NCI-H446 (cell line): ENCODE measurements at places on chromosomes 16 and 17.

DNA sequence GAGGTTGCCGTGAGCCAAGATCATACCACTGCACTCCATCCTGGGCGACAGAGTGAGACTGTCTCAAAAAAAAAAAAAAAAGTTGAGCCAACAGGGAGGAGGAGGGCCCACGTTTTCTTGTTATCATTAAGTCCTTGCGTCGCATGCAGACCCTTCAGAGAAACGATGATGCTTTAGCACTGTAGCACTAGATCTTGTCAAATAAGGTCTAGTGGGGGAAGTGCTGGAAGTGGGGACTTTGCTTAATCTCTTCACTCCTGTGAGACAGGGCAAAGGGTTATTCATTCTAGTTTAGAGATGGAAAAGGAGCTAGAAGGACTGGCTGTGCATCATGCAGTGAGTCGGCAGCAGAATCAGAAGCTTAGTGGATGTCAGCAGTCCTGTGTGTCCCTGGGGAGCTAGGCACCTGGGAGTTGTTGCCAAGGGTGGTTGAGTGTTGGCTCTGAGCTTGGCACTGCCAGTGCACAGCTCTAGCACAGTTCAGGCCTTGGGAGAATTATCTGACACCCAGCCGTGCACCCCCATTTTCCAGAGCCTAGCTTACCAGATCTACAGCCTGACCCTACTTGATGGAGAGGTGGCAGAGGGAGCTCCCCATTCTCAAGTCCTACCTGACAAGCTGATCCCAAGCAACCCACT lies 33.4 kb upstream of the TBX2 start:
- no peak for DNase-seq

- DNase-seq: no peak
These were observed 3.1 kb downstream of the KCNJ2 start for GRCh38 chr17:70172449-70172848.

- no peak for DNase-seq
These were observed 11.5 kb downstream of the DEXI start for GRCh38 chr16:10930755-10931093.

DNA sequence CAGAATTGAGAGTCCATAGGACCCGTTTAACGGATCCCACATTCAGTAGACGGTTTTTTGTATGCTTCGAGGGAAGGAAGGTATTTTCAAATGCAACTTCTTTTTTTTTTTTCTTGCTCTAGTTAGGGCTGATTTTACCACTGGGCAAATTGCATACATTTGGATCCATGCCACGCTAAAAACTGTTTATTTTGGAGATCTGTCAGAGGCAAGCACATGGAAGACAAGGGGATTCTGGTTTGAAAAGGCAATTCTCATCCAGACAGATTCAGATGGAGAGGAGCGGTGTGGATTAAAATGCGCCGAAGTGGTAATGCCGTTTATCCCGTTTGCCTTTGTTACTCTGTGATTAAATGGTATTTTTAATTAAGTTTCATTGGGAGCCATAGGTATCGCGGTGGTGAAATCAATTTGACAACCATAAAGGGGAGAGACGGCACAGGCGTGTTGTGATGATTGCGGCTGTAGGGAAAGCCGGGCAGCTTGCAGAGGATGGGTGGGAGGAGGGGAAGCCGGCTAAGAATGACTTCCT lies 170.4 kb downstream of the IRX3 start:
- no peak for DNase-seq

DNA sequence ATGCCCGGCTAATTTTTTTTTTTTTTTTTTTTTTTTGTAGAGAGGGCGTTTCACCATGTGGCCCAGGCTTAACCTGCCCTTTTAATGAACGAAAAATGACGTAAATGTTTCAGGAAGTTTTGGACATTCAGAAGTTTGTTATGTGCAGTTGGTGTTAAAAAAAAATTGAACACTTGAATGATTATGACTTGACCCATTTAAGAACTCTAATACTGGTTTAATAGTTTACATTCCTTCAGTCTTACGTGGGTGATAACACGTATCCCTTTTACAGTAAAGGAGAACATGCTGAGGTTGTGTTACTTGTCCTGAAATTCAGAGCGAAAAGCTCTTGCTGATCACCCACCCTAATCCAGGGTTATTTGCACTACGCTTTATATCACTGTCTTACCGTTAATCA lies 1.7 kb downstream of the MLYCD start:
- DNase-seq: no peak

- no peak for DNase-seq
These were observed 2.9 kb upstream of the PGS1 start for GRCh38 chr17:78375401-78376151.

DNA sequence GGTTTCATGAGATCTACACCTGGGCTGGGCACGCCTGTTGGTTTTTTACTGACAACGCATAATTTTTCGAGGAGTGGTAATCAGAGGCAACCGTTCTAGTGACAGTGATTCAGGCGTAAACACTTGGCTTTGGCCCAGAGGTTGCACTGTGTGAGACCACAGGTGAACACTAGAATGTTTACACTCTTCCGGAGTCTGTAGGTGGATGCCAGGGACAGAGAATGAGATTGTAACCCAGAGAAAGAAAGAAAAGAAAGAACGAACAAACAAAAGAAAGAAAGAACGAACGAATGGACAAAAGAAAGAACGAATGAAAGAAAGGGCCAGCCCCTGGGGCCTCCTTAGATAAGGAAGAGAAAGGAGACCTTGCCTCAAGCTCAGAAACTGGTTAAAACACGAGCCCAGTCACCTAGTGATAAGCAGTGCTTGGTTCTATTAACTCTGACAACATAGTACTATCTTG lies 113.2 kb downstream of the PRKCB start:
- DNase-seq: no peak

DNA sequence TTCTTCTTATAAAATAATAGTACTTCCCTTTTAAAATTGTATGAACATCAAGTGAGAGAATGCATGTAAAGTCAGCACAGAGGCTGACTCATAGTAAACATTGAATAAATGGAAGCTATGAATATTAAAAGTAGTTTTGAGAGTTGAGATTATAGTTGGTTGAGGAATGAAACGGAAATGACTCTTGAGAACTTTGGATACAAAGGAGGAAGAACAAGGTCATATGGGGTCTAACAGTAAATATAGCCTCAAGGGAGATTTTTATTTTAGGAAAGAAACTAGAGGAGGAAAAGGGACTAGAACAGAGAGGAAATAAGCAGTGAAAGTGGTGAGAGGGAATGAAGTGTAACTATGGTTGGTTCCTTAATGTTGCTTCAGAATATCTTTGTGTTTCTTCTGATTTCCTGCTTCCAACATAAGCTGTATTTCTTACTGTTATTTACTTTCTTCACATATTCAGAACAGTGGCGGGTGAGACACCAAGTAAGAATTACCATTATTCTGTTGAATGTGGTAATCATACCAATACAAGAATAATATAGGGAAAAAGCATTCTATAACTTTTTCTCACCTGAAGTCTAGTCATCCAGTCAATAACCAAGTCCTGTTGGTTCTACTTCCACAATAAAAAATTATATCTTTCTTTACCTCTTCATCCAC lies 165.1 kb downstream of the CHD9 start:
- no peak for DNase-seq

- no peak for DNase-seq
These were observed 212.1 kb upstream of the TNRC6C start for GRCh38 chr17:77746393-77746792.

- no peak for DNase-seq
These were observed 22.2 kb upstream of the CLEC18C start for GRCh38 chr16:70151391-70151790.
